Activated naive CD4-positive, alpha-beta T cell (primary cell): ENCODE measurements at places on chromosomes 1 and 21.

GRCh38 chr1:87176514-87176913, 152.2 kb upstream of the LMO4 start:
- no peak for DNase-seq

- no peak for DNase-seq
Observed at GRCh38 chr1:167720965-167721616, 691 bp upstream of the MPZL1 start.

DNA sequence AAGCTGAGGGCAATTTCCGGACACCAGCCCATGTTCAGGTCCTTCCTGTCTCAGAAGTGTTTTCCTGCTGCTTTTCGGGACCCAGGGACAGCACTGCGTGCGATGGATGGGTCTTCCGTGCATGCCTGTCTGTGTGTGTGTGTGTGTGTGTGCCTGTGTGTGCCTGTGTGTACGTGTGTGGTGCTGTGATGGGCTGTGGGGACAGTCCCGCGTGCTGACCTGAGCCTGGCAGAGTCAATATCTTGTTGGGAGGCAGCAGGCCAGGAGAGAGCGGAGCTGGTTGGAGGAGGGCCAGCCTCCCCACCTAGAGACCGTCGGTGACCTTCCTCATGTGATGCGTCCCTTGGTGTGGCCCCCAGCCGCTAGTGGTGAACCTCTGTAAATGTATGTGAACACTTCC, 13.7 kb downstream of the SKI start:
- DNase-seq: no peak

GRCh38 chr1:186099336-186100104, 275.5 kb downstream of the TPR start:
- no peak for DNase-seq

GRCh38 chr1:22531251-22531650, 32.0 kb upstream of the EPHA8 start:
- DNase-seq: no peak

GRCh38 chr1:158272681-158273080, 17.0 kb upstream of the CD1C start:
- DNase-seq: no peak

DNA sequence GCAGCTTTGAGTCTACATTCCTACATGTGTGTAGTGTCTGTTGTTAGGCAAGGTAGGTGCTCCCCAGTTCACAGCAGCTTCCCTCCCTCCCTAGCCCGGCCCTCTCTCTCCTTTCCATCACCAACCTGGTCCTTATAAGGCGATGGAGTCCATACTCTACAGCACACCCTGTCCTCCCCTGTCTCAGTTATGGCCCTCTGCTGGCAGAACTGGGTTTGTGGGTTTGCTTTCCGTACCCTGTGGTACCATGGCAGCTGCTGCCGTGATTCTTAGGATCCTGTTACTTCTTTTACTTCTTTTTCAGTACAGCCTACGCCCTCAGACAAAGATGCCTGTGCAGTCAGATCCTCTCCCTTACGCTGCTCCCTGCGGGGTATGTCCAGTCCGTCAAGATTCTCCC, 31.7 kb downstream of the AK5 start:
- DNase-seq: no peak

GRCh38 chr1:109733236-109733870, 7.5 kb downstream of the GSTM3 start:
- no peak for DNase-seq

GRCh38 chr1:228835911-228836310, 100.6 kb downstream of the RHOU start:
- no peak for DNase-seq

DNA sequence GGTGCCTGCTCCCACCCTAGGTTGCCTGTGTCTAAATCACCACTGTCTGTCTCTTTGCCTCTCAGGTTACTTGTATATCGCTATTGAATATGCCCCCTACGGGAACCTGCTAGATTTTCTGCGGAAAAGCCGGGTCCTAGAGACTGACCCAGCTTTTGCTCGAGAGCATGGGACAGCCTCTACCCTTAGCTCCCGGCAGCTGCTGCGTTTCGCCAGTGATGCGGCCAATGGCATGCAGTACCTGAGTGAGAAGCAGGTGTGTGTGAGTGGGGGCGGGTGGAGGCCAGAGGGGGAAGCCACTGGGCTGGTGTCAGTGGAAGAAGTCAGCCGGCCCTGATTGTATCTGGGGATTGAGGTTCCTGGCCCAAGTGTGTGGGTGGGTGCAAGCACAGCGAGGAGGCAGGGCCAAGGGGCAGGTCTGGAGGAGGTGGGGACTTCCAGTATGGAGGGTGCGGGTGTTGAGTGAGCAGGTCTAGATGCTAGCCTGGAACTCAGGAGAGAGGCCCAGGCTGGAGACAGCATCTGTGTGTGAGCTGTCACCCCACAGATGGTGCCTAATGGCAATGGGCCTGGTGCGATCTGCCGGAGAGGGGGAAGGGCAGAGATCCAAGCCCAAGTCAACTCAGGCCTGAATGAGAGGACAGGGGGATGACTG, 17.2 kb downstream of the TIE1 start:
- no peak for DNase-seq
